Stimulated activated CD4-positive, alpha-beta T cell treated with anti-CD3 and anti-CD28 coated beads, Interleukin-1b, Interleukin-23, amount 100 ng/mL, for 1 hour (primary cell): ENCODE measurements at places on chromosomes 4 and X.
A peak's percentile ranks its signal among the peaks of the same experiment; 100 is the strongest.

GRCh38 chr4:187883049-187883448 is 112.5 kb upstream of the ZFP42 start:
- DNase-seq = no peak

GRCh38 chr4:30746735-30747134 is 26.6 kb downstream of the PCDH7 start:
- DNase-seq = no peak

DNA sequence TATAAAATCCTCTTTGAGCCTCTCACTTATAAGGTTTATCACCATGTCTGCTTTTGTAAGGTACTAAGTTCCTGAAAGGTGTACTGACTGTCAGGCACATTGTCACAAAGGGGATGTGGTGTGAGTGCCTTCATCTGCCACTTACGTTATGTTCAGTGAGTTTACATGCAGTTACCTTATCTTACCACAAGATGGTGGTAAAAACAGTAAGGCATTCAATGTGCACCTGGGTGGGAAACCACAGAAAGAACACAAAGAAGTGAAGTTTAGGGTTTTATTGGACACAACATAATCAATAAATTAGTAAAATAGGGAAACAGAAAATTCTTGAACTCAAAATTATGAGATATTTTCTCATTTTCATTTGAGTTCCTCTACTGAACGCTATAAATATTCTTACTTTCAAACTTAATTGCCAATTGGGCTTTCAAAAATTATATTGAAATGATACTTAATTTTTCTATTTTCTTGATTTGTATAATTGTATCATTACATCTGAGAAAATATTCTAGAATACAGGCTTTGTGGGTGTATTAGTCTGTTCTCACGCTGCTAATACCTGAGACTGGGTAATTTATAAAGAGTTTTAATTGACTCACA is 650.8 kb downstream of the PCDH7 start:
- DNase-seq = no peak

DNA sequence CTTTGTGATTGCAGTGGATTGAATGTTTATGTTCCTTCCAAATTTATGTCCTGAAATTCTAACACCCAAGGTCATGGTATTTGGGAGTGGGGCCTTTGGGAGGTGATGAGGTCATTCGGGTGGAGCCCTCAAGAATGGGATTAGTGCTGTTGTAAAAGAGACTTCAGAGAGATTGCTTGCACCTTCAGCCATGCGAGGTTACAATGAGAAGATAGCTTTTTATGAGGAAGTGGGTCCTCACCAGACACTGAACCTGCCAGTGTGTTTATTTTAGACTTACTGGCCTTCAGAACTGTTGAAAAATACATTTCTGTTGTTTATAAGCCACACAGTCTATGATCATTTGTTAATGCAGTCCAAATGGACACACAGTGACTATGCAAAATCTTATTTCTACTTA is 161.0 kb upstream of the GPRIN3 start:
- DNase-seq = no peak

- no peak for DNase-seq
These were observed 1300.9 kb upstream of the DIAPH2 start for GRCh38 chrX:95383778-95384177.

- DNase-seq = no peak
These were observed 117.3 kb downstream of the SYNPO2 start for GRCh38 chr4:119005928-119006460.

DNA sequence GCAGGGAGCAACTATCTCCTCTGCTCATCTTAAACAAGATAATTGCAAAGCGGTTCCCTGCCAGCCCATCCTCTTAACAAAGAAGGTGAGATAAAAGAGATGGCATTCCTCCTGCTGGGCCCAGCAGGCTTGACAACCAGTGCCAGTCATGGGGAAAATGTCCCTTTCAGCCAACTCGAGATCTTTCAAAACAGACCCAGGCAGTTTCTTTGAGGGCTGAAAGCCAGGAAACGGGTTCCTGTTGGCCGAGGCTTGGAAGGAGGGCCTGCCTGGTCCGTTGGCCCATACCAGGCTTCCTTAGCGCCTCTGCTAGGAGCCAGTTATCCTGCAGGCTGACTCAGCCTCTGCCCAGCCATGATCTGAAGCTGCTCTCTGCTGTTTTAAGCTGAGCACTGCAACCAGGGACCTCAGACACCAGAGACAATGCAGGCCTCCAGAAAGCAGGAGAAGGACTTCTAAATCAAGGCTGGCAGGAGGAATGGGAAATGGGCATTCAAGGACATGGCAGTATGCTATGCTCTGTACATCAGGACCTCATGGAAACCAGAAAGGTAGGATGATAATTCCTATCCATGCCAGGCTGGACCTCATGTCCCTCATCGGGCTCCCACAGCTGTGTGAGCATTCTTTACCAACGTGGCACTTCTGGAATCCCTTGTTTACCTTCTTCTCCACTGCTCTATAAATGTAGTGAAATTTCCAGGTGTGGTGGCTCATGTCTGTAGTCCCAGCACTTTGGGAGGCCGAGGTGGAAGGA is 42.4 kb upstream of the SLC2A9 start:
- no peak for DNase-seq

GRCh38 chr4:106766519-106766918 is 269.6 kb downstream of the DKK2 start:
- DNase-seq = no peak

GRCh38 chr4:72302981-72303704 is 265.9 kb downstream of the ADAMTS3 start:
- DNase-seq = peak; percentile 2

DNA sequence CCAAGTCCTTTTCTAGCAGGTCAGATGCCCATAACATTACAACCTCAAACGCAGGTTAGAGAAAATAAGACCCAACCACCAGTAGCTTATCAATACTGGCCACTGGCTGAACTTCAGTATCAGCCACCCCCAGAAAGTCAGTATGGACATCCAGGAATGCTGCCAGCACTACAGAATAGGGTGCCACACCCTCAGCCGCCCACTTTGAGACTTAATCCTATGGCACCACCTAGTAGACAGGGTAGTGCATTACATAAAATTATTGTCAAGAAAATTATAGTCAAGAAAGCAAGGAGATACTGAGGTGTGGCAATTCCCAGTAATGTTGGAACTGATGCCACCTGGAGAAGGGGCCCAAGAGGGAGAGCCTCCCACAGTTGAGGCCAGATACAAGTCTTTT is 19.9 kb upstream of the TRIM61 start:
- DNase-seq = no peak

GRCh38 chr4:121760205-121760604 is 4.8 kb downstream of the SMIM43 start:
- DNase-seq = no peak

DNA sequence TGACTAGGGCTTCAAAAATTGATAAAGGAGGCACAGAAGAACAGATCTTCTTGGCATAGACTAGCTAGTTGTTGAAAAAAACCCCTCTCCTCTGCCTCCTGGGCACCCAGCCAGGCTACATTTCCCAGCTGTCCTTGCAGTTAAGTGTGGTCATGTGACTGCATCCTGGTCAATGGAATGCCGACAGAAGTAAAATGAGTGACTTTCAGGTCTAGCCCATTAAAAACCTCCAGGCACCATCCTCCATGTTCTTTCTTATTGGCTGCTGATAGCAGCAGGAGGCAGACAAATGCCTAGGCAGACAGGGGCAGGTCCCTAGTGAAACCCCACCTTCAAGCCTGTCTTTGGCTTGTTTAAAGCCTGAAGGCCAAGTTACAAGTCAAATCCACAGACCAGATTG is 35.3 kb downstream of the ATXN3L start:
- DNase-seq = no peak

- DNase-seq = no peak
These were observed 4.5 kb upstream of the TNIP3 start for GRCh38 chr4:121168446-121169281.

- no peak for DNase-seq
These were observed 73.9 kb downstream of the ARHGAP6 start for GRCh38 chrX:11591723-11592346.

DNA sequence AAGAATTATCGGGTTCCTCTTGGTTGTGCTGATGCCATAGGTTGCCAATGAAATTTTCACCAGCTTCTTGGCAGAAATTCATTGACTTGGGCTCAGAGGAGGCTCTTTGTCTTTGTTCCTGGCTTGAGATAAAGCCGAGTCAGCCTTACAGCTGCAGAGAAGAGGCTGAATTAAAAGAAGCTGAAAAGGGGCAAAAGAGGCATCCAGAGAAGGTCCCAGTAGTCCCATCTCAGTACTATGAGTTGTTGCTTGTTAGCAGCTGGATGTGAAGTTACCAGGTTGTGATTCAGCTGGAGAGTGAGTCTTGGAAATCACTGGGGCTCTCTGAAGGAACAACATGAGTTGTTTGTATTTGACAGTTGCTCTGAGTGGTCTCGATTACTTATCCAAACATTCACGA is 59.7 kb downstream of the SMAD1 start:
- DNase-seq = no peak

GRCh38 chr4:142408003-142408441 is 438.1 kb downstream of the INPP4B start:
- DNase-seq = no peak

GRCh38 chr4:151801547-151802516 is 41.0 kb upstream of the GATB start:
- DNase-seq = peak; percentile 51

DNA sequence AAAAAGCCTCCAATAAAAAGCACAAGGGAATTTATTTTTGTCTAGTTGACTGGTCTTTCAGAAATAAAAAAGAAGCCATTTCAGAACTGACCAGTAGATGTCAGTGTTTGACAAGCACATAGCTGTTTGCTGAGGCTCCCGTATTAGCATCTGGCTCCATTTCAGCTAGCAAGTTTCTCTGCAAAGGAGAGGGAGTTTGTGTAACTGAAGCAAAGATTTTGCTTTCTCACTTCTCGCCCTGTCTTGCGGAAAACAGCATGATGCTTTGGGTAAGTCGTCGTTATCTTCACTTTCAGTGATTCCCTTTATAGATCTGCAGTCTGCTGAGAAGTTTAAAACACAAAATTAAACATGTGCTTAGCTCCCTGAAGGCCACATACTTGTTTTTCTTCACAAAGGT is 85.5 kb downstream of the CT47B1 start:
- no peak for DNase-seq

- no peak for DNase-seq
These were observed 28.1 kb downstream of the SPANXC start for GRCh38 chrX:141214196-141214595.

DNA sequence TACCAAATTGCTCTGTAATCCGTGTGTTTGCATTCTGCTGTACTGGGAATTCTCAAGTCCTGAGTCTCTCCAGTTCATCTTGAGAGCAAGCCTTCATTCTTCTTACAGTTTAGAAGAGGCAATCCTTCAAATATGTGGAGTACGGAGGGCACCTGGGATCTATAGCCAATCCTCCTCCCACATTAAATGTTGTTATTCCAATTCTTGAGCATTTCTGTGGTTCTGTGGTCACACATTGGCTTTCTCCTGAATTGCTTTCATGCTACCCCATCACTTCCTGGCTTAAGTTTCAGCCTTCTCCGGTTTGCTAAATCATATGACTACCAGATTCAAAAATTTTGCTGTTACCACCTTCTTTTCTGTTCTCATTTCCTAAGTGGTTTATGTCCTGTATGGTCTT is 611.1 kb downstream of the PCDH19 start:
- DNase-seq = no peak

- DNase-seq = no peak
These were observed 662 bp downstream of the APBB2 start for GRCh38 chr4:41213625-41214135.

- DNase-seq = no peak
These were observed 18.6 kb upstream of the XG start for GRCh38 chrX:2733286-2733685.

DNA sequence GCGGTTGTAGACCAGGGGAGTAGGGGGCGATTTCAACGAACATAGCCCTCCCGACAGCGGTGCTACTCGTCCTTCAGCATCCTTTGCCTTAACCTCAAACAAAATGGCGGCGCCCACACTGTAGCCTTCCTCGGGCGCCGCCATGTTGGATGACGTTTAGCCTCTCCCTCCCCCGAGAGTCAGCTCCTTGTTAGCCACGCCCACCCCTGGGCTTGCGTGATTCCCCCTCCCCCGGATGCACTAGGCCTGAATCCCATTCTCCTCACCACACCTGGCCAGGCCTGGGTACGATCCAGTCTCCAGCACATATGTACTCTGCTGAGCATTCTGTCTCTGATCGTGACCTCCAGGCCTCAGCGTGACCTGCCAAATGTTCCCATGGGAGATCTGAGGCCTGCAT is 49.0 kb upstream of the ZNF157 start:
- no peak for DNase-seq

- no peak for DNase-seq
These were observed 510.9 kb downstream of the PPP4R3C start for GRCh38 chrX:26952213-26952612.

DNA sequence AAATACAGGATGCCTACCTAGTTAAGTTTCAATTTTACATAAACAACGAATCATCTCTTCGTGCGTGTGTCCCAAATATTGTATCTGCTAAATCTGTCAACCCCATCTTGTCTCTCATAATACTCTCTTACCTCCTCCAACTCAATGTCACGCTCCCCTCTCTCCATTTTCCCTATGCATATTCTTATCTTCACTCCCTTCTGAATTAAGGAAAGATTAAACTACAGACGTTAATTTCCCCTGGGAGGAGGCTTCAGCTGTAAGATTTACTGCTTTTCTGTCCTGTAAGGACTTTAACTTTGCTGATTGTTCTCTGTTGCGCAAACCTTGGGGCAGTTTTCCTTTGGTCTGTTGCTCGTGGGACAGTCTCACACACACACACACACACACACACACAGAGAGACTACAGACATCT is 455 bp upstream of the ABCB7 start:
- no peak for DNase-seq
